ENCODE measurements at places on chromosomes 7 and 10. TPM values are rescaled to one million over a fixed set of nuclear protein-coding genes. Genes with fewer than 3 reads are reported as not detected.

The IFIT1B gene
- not detected for total RNA-seq

The IRF5 gene
- total RNA-seq = 1.3 TPM

The OPN4 gene
- not detected for total RNA-seq

The FAM221A gene
- total RNA-seq = 16.9 TPM

The CCDC146 gene
- total RNA-seq = 23.5 TPM

Data from parietal lobe (tissue), 2 donors.